Hypothalamus (tissue), 51 donors: ENCODE measurements at places on chromosomes 12 and 14.

- no peak for DNase-seq
Measured at GRCh38 chr12:57475271-57476161, 4.2 kb downstream of the ARHGAP9 start.

GRCh38 chr12:56128670-56129205 is 671 bp downstream of the ESYT1 start:
- DNase-seq: peak; percentile 37

GRCh38 chr12:52495389-52495788 is 2.3 kb upstream of the KRT6A start:
- DNase-seq: no peak

DNA sequence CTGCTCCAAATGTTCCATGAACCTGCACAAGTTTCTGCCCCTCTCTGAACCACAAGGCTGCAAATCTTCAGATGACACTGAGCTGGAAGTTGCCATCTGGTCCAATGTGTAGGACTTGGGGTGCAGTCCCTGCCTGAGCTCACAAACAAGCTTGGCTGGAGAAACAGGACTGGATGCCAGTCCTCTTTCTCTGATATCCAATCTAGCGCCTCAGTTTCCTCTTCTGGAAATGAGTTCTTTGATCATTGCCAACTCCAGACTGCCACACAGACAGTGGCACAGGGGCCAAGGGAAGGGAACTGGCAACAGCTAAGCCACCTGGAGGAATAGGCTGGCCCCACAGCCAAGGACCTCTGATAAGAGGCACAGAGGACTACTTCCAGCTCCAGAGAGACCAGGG is 15.5 kb downstream of the CMKLR1 start:
- no peak for DNase-seq

GRCh38 chr12:130712346-130713065 is 3.6 kb downstream of the RIMBP2 start:
- DNase-seq: no peak

GRCh38 chr12:50186681-50187080 is 19.5 kb upstream of the CERS5 start:
- DNase-seq: no peak

DNA sequence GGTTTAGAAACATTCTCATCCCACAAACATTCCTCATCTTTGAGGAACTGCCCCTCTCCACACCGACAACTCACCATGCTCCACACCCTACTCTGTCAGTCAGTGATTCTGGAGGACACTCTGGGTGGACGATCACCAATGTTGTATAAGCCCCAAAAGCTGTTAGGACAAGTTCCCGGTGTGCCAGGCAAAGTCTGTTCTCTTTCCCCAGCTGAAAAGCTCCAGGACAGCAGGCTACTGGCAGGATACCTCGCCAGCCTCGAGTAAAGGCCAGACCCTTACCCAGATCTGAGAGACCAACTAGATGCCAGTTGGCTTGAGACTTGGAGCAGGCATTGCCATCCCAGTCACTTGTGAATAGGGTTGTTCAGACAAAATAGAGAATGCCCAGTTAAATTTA is 12.0 kb downstream of the KRT5 start:
- DNase-seq: no peak

DNA sequence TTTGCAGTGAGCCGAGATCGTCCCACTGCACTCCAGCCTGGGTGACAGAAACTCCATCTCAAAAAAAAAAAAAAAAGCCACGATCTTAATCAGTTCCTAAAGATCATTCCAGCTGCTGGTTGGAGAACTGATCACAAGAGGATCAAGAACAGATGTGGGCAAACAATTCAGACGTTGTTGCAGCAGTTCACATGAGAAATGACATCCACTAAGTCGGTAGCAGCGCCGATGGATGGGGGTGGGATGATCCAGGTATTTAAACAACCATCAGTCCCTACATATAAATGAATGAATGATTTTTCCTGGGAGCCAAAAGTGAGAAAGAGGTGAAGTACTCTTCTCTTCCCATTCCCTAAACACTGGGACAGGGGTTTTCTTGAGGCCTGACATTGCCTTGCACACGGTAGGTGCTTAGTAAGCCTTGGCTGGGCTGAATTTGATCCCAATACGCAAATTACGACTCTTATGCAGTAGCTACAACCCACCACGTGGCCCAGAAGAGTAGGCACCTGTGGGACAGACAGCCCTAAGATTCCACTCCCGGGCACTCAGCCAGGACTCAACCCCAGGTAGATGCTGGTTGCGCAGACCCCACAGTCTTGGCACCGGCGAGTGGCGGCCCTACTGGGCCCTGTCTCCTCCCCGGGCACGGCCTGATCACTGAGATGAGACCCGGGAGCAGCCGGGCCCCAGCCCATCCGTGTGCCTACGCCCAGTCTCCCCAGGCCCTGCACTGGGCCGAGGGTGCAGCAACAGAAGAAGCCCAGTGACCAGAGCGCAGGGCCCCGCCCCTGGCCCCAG is 565 bp downstream of the SPRYD3 start:
- DNase-seq: no peak

DNA sequence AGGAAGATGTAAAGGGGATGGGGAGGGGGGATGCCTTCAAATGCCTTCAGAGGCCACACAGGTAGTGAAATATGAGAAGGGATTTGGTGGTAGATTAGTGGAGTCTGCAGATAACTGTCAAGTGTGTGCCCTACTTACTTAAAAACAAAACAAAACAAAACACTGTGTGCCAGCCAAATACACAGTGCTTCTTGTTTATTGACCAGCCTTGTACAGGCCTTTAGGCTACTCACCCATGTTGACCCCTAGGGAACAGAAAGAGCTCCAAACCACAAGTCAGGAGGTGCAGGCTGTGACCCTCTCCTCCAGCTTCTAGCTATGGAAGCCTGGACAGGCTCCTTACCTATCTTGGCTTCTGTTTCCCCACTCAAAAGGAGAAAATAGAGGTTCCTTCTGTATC is 562.0 kb downstream of the ETNK1 start:
- no peak for DNase-seq

- DNase-seq: no peak
Measured at GRCh38 chr14:65585216-65585615, 172.7 kb downstream of the FUT8 start.

DNA sequence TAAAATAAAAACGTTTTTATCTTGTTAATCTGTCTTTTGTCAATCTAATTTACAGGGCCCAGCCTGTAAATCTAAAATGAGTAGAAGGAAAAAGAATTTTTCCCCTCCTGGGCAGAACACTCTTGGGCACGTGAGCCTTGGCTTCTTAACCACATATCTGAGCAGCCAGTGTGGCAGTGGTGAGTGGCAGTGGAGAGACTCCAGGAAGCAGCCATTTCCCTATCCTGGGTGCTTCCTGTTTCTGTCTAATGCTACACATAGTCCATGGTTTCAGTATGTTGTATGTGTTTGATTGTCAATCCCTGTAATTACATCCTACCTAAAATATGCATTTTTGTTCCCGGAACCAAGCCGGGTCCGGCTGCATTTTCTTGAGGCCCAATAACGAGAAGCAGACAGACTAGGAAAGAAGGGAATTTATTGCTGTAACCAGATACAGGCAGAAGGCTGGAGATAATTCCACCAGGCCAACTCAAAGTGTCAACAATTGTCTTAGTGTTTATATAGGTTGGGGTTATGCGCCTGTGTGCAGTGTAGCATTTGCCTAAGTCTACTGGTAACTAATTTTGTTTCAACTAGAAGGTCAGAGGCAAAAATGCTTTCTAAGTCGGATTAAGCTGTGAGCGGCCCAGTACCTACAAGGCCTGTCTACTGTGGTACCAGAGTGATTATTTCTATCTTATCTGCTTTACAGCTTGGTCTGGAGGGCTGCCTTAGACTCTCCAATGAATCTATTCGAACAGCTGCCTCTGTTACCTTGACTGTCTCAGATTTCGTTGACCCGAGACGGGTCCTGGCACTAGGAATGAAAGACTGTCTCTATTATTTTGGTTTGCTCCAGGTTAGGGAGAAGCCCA is 82.4 kb upstream of the RESF1 start:
- no peak for DNase-seq

- no peak for DNase-seq
Measured at GRCh38 chr12:21843795-21844194, 69.3 kb upstream of the KCNJ8 start.

GRCh38 chr12:110424237-110424636 is 20.7 kb upstream of the ANAPC7 start:
- no peak for DNase-seq

GRCh38 chr12:86597431-86597830 is 341.2 kb upstream of the MGAT4C start:
- DNase-seq: no peak

GRCh38 chr12:119630962-119631550 is 36.9 kb upstream of the PRKAB1 start:
- DNase-seq: no peak

- no peak for DNase-seq
Measured at GRCh38 chr12:12927211-12928079, 24.5 kb downstream of the GPRC5D start.

DNA sequence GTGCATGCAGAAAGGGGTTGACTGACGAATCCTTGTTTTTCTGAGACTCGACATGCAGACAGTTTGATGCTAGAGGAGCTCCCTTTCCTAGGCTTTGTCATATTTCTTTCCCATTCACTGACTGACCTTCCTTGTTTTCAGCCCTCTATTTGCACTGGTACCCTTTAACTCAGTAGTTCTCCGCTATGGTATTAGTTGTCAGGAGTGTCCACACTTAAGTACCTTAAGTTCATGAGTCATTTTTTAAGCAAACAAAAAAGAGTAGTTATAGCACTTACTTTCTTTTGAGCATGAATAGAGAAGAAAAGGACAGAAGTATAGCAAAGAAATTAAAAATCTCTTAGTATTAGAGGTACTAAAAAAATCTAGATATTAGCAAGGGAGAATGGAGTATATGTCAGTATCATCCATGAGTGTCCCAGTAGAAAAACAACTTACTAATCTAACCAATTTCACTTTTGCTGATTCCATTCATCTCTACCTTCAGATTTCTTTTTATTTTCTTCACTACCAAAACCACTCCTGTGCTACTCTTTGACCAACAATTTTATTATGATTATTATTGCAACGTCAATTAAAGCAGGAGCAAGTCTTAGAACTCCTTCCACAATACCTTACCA is 8.3 kb downstream of the ATP2B1 start:
- no peak for DNase-seq

DNA sequence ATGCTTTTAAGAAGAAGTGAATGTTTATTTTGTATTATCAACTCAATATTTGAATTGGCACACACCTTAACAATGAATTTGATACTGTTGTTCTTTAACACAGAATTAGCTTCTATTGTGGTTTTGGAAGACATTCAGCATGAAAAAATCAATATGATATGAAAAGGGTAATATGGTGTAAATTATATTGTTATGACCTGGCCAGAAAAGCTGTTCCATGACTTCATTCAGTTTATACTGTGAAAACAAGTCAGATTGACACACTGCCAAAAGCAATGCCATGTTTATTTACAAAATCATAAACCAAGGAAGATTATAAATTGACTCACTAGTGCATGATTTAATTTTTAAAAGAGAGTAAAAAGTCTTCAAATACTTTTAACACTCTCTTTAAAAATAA is 851.4 kb upstream of the SEL1L start:
- no peak for DNase-seq

- no peak for DNase-seq
Measured at GRCh38 chr12:63857771-63858670, 13.5 kb downstream of the SRGAP1 start.

- peak; percentile 20 for DNase-seq
Measured at GRCh38 chr12:2057041-2057794, 4.4 kb downstream of the CACNA1C start.

- DNase-seq: no peak
Measured at GRCh38 chr14:105889666-105890473, 363.5 kb downstream of the TMEM121 start.

- DNase-seq: no peak
Measured at GRCh38 chr12:51484119-51484518, 59.5 kb downstream of the SLC4A8 start.

GRCh38 chr12:4107436-4107878 is 166.1 kb upstream of the CCND2 start:
- no peak for DNase-seq

- no peak for DNase-seq
Measured at GRCh38 chr14:23162800-23163199, 20.7 kb downstream of the SLC7A8 start.

GRCh38 chr12:64976131-64976530 is 145.0 kb downstream of the WIF1 start:
- DNase-seq: no peak

DNA sequence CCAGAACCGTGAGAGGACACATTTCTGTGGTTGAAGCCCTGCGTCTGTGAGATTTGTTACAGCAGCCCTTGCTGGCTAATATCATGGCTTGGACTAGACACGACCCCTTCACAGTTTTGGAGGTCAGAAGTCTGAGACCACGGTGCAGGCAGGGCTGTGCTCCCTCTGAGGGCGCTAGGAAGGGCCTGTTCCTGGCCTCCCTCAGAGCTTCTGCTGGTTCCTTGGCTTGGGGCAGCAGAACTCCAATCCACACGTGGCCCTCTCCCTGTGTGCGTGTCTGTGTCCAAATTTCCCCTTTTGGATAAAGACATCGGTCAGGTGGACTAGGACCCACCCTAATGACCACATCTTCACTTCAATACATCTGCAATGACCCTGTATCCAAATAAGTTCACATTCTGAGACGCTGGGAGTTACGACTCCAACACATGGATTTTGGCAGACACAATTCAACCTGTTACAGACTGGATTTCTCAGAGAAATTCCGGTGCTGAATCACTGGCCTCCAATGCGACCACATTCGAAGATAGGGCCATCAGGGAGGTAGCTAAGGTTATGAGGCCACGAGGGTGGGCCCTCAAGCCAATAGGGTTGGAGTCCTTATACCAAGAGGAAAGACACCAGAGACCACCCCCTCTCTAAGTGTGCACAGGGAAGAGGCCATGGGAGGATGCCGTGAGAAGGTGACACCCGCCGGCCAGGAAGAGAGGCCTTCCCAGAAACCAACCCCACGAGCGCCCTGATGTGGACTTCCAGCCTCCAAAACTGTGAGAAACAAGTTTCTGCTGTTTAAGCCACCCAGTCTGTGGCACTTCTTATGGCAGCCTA is 43.6 kb upstream of the PPP2R5C start:
- DNase-seq: no peak

DNA sequence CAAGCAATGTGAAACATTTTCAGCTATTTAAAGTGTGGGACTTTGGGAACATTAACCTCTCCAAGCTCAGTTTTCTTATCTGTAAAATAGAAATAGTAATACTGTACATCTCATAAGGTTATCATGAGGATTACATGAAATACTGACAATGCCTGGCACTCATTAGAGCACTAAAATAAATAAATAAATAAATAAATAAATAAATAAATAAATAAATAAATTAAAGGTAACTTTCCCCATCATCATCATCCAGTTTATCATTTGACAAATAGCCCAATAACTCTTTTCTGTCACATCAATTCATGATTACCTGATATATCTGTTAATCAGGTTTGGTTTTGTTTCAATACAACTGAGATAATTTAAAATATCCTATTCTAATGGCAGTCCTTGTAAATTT is 48.5 kb downstream of the EFCAB11 start:
- no peak for DNase-seq

GRCh38 chr12:27095346-27095745 is 13.0 kb upstream of the C12orf71 start:
- DNase-seq: no peak

DNA sequence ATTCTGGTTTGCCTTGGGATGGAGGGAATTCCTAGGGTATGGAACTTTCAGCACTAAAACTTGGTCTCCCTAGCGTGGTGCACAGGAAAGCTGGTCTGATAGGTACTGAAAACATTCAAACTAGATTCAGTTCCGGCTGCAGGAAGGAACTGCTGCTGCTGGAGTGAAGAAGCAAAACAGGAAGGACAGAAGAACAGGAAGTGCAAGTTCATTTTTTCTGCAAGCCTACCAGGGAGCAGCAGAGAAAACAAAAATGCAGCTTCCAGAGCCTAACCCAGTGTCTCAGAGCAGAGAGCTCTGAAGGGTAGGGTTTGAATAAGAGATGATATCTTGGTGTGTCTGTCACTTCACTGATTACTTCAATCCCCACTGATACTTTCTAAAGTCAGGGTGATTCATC is 165.2 kb downstream of the VRK1 start:
- no peak for DNase-seq
